ENCODE measurements at places on chromosomes 1 and 21.

DNA sequence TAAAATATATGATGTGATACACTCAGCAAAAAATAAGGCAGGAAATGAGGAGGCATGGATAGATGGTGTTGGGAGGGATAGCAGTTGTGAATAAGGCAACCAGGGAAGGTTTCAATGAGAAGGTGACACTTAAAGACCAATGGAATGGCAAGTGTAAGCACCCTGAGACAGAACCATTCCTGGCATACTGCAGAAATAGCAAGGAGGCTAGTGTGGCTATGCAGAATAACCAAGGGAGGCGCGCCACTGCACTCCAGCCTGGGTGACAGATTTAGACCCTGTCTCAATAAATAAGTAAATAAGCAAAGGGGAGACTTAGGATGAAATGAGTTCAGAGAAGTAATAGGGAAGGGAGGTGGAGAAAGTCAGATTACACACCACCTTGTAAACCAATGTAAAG lies 113.9 kb downstream of the TOMM20 start:
- no peak for DNase-seq

GRCh38 chr1:41434748-41435449 lies 49.6 kb downstream of the EDN2 start:
- no peak for DNase-seq

DNA sequence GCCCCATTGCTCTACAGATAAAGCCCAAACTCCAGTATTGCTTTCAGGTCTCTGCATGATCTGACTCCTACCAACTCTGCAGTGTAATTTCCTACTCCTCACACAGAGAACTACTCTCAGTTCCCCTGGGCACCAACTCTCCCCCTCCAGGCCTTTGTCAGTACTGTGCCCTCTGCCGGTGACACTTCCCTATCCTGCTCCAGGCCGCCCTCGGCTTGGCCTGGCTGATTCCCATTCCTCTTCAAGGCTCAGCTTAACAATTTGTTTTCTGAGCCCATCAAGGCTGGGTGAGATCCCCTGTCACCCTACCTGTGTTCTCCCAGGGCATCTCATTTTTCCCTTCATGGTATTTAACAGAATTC lies 2.6 kb downstream of the SLAMF8 start:
- peak; percentile 64 for DNase-seq

DNA sequence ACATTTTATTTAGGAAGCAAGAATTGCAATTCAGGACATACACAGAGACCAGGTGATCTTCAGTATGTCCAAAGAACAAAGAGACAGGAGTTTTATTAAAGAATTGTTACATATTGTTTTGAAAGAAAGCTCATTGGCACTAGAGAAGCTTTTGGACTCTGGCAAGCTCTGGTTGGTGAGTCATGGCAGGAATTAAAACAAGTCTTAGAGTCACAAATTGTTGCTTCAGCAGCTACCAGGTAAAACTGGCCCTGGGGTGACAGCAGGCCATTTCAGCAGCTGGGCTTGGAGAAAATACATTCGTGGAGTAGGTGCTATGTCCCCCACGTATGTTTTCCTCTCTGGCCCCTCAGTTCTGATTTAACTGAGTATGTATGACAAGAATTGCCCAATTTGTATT lies 58.8 kb downstream of the MAP3K21 start:
- DNase-seq = no peak

DNA sequence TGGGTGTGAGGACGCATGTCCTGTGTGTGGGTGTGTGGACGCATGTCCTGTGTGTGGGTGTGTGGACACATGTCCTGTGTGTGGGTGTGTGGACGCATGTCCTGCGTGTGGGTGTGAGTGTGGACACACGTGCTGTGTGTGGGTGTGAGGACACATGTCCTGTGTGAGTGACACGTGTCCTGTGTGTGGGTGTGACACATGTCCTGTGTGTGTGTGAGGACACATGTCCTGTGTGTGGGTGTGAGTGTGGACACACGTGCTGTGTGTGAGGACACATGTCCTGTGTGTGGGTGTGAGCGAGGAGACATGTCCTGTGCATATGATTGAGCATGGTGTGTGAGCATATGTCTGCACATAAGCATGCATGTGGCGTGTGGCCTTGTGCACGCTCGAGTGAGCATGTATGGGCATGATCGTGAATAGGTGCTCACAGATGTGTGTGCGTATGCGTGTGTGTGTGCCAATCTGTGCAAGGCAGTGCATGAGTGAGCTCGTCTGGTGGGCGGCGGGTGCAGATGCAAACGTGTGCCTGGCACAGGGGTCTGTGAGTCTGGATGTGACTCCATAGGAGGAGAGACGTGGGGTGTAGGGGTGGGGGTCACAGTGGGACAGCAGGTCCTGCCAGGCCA lies 25.3 kb downstream of the MEGF6 start:
- no peak for DNase-seq

- DNase-seq = no peak
These were observed 17.2 kb downstream of the ECHDC2 start for GRCh38 chr1:52904208-52904926.

GRCh38 chr1:242239398-242239797 lies 240.5 kb upstream of the MAP1LC3C start:
- DNase-seq = no peak

GRCh38 chr1:14462851-14463250 lies 135.6 kb upstream of the KAZN start:
- no peak for DNase-seq

- no peak for DNase-seq
These were observed 66.8 kb downstream of the COL24A1 start for GRCh38 chr1:86089765-86090164.

GRCh38 chr1:226661271-226661670 lies 77.8 kb downstream of the ITPKB start:
- DNase-seq = no peak

- peak; percentile 84 for DNase-seq
These were observed 19.2 kb downstream of the S100A7 start for GRCh38 chr1:153441238-153441755.

- DNase-seq = no peak
These were observed 96.8 kb downstream of the XPR1 start for GRCh38 chr1:180728472-180729106.

- DNase-seq = no peak
These were observed 33.0 kb downstream of the PDE4B start for GRCh38 chr1:65825741-65826140.

DNA sequence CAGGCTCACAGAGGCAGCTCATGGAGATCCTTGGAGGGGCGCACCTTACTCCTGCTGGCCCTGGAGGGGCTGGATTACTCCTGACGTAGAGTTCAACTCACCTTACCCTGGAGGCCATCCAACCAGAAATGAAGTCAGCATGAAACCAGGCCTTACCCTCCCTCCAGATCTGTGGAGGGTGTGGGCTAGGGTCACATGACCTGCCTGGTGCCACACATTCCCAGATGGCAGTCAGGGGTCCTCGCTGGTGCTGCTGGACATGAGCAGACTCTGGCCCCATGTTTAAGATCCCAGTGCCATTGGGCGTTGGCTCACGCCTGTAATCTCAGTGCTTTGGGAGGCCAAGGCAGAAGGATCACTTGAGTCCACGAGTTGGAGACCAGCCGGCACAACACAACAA lies 4.5 kb downstream of the C21orf58 start:
- DNase-seq = no peak

DNA sequence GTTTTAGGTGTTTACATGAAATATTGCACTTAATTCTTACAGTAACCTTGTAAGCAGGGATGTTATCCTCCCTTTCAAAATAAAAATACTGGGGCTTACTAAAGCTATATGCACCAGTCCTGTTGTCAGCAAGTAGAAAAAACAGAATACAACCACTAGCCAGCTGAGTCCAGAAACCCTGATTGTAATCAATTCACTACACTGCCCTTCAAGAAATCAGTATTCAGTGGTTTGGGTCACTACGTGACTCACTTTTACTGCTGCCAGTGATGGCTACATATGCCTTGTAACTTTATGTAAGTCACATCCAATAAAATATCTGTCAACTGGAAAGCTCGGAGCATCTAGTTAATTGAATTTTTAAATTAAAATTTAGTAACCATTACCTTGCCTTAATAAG lies 376.3 kb upstream of the DEPDC1 start:
- DNase-seq = no peak

DNA sequence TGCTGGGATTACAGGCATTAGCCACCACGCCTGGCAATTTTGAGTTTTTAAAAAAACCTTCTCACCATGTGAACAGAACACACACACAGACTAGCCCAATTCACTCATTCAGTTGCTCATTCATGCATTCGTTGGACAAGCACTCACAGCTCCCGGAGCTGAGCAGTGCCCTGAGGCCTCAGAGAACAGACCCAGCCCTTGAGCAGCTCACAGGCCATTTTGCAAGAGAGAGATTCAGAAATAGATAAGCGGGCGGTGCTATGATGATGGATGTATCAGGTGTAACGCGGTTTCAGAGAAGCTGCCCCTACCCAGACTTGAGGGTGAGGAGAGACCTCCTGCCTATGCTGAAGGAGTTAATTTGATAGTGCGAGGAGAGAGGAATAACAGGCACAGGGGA lies 18.6 kb downstream of the PTAFR start:
- DNase-seq = no peak

DNA sequence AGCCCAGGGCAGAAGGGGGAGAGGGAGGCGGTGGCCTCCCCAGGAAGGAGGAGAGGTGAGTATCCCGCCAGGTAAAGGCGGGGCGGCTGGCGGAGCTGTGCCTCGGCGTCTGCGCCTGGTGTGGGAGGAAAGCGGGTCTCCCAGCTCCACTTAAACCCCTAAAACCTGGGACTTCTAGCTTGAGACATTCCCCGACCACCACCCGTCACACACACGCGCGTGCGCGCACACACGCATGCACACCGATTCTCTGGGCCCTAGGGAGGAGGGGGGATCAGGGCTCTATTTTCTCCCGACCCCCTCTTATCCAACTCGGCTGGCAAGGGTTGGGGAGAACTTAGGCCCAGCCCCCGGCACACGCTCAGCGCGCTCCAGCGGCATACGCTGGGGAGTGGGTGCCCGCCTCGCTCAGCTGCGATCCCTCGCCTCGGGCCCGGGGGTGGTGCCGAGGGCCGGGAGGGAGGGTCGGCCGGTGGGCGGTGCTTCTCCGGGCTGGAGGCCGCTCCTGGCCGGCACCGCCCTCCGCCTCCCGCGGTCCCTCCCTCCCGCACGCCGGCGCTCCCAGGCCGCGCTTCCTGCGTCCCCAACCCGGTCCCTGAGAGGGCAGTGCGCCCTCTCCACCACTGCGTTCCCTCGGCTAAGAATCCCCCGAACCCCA lies at the start of gene TMEM51:
TMEM51 (plus strand) TSS at position 564 of the 658 bp plus-strand sequence. CDS start 61,341 bp downstream, outside the sequence.
- peak; percentile 75 for DNase-seq

GRCh38 chr1:244205906-244206305 lies 154.8 kb downstream of the ZBTB18 start:
- no peak for DNase-seq

- peak; percentile 42 for DNase-seq
These were observed 95.9 kb downstream of the PTPRU start for GRCh38 chr1:29332204-29332603.

DNA sequence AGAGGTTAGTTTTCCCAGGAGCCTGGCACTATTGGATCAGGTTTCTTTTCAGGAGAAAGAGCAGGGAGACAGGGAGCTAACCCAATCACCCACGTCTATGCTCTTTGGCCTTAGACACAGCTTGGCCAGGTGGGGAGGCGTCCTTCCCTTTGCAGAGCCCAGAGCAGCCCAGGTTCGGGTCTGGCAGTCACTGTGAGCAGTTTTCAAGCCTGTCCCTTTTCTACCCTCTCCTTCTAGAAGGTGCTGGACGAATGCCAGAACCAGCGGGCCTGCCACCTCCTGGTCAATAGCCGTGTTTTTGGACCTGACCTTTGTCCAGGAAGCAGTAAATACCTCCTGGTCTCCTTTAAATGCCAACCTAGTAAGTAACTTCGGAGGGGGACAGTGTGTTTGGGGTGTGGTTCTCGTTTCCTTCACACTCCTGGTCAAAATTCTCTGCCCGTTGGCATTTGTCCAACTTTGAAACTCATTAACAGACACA lies 44.9 kb downstream of the EVA1C start:
- no peak for DNase-seq

- no peak for DNase-seq
These were observed 1.9 kb downstream of the ADARB1 start for GRCh38 chr21:45076245-45076711.

- no peak for DNase-seq
These were observed 13.3 kb upstream of the ERICH3 start for GRCh38 chr1:74686928-74687327.

- no peak for DNase-seq
These were observed 2.6 kb downstream of the OR10T2 start for GRCh38 chr1:158396646-158397045.

GRCh38 chr1:117339866-117340700 lies 27.2 kb upstream of the MAN1A2 start:
- peak; percentile 75 for DNase-seq

GRCh38 chr1:76033800-76034475 lies 40.6 kb upstream of the ST6GALNAC3 start:
- DNase-seq = no peak

- DNase-seq = no peak
These were observed 732 bp downstream of the ABCG1 start for GRCh38 chr21:42219606-42220137.

DNA sequence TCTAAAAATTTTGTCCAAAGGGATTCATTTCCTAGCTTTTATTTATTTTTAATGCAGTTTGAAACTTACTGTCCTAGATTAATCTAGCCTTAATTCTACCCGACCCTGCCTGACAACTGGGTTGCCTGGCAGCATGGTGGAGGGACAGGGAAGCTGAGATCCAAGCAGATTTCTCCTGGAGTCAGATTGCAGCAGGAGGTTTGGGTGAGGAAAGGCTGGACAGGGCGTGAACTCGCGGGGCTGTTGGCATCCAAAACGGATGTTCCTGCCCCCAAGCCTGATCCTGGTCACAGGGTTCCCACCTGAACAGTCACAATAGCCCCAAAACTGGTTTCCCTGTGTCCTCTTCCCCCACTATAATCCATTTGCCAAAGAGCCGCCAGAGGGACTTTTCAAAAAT lies 23.2 kb downstream of the TCEA3 start:
- no peak for DNase-seq

- no peak for DNase-seq
These were observed 103.0 kb downstream of the LAMC2 start for GRCh38 chr1:183289051-183289496.

- no peak for DNase-seq
These were observed 163.8 kb downstream of the ZSCAN20 start for GRCh38 chr1:33636209-33636608.

DNA sequence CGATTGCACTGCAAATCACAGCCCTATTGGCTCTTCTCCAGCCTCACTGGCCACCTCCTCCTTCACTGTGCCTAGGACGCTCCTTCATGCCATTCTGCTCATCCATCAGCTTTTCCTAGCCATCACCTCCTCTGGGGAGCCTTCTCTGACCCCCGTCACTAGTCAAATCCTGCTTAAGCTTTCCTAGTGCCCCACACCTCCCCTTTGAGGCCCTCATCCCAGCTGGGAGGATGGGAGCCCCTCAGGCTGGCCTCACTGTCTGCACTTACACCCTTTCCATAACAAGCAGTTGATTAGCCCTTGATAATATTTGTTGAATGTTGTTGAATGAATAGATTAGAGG lies 50.7 kb downstream of the KLHDC7A start:
- DNase-seq = no peak

DNA sequence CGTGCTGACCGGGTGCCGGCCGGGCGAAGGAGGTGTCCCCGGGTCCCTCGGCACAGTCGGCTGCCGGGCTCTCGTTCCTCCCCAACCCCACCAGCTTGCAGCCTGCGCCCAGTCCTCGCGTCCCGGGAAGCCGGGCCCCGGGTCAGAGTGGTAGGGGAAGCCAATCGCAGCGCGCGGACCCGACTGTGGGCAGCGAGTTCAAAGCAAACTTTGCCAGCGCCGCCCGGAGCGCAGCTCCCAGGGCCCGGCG lies 328 bp downstream of the MYCL start:
- DNase-seq = no peak

All from DMS153 (cell line).